RWPE1 (cell line): ENCODE measurements at places on chromosomes 5 and 9.

GRCh38 chr5:115458003-115458409 lies 86.6 kb downstream of the FEM1C start:
- DNase-seq: no peak

GRCh38 chr9:85258823-85259370 lies 482.9 kb downstream of the AGTPBP1 start:
- DNase-seq: peak; percentile 75

DNA sequence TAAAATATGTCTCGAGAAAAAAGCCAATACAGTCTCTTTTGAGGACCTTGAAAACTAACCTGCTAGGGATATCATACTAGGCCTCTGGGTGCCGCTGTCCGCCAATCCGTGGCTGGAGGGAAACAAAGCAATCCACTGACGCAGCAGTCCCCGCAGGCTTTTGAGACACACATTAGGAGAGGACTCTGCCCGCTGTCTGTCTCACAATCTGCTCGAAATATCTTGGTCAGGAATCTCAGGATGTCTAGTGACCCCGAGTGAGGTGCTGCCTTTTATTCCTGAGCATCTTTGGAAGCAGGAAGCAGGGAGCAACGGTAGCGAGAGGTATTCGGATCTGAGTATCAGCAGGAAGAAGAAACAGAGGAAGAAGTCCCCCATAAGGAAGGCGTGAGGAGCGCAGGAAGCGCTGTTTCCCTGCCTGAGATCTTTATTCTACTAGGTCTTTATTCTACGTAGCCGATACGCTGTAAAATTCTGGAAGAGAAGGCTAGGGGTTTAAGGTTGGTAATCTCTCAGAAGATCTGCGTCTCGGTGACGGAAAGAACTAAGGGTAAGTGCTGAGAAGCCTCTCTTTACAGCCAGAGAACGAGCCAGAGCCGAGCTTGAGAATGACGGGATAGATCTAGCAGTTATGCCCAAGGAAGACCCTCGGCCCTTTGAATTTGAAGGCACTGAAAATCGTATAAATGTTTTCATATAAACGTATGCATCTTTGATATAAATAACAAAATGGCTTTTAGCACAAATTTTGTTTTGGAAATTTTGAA lies 4.0 kb upstream of the PCDHGA1 start:
- DNase-seq: peak; percentile 46

DNA sequence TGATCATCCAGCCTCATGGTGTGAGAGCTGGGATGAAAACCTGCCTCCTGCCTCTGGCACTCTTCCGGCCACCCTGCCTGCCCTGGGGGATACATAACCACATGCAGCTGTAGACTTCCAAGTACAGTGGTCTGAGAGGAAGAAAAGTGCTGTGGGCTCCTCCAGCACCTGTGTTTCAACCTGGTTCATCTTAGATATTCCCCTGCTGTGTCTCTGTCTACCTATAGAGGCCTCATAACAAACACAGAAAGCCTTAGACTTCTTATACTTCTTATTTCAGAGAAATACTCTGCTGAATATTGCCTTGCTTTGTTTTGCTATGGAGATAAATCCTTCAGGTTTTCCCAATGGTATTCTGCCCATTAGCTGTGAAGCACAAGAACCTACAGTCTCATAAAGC lies 19.6 kb upstream of the TNFAIP8 start:
- no peak for DNase-seq

GRCh38 chr5:128426090-128426534 lies 111.9 kb downstream of the FBN2 start:
- no peak for DNase-seq

DNA sequence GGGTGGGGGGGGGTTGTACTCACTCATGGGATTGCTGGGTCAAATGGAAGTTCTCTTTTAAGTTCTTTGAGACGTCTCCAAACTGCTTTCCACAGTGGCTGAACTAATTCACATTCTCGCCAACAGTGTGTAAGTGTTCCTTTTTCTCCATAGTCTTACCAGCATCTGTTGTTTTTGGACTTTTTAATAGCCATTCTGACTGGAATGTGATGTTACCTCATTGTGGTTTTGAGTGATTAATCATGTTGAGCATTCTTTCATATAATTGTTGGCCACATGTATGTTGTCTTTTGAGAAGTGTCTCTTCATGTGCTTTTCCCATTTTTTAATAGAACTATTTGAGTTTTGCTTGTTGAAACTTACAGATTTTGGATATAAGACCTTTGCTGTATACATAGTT lies 94.9 kb upstream of the PLPPR1 start:
- no peak for DNase-seq

- DNase-seq: no peak
Measured at GRCh38 chr5:135833961-135834638, 363 bp upstream of the SLC25A48 start.

- peak; percentile 99 for DNase-seq
Measured at GRCh38 chr9:96619491-96620180, at the start of gene CDC14B. TSS of gene CDC14B (minus strand) at chr9:96619843. CDS start at chr9:96619378, 465 bp downstream.

- DNase-seq: peak; percentile 88
Measured at GRCh38 chr9:35905912-35906679, at the start of gene HRCT1. TSS of gene HRCT1 (plus strand) at chr9:35906202. CDS start at chr9:35906288, 86 bp downstream.
